Ureter (tissue), 1 donor: ENCODE measurements at places on chromosomes 3 and 15. TPM values are rescaled to one million over a fixed set of nuclear protein-coding genes. Genes with fewer than 3 reads are reported as not detected.

GRCh38 chr3:140980663-140981062, 39.0 kb downstream of the SLC25A36 start:
- no peak for DNase-seq

The COL7A1 gene
- 62.9 TPM for total RNA-seq

DNA sequence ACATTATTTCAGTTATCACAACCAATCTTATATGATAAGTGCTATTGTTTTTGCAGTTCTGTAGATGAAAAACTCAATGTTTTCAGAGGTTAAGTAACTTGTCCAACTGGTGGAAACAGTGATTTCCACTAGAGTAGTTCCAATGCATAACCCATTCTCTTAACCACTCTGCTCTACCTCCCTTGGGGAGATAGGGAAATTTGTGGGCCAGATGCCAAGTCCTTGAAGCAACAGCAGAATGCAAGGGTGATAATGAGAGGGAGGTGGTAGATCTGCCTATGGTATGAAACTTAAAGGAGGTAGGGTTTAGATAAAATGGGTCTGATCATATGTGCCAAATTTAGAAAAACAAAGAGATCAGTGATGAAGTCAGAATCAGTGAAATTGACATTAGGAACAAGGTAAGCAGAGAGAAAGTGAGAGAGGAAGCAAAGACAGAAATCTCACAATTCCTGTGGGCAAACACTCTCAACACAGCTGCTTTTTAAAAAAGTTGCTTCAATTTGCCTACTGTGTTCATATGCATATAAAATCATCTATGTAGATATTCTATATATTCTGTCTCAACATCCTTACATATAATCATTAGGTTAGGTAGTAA, 50.5 kb upstream of the UBP1 start:
- DNase-seq = no peak

DNA sequence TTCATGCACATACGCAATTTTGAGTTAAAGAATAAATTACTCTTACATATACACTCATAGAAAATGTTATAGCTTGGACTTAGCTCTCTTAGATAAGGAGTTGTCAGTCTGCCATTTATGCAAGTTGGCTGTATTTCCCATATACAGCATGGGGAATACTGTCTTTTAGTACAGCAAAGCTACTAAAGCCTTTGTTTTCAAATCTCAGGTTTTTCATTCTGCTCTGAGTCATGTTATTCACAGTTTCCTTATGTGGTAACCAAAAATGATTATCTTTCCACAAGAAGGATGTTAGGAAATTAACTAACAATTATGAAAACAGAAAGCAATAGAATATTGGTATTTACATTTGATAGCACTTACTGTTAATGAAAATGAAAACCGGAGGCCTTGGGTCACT, 4.3 kb upstream of the TIPARP start:
- no peak for DNase-seq

GRCh38 chr3:29203851-29204250, 77.0 kb upstream of the RBMS3 start:
- DNase-seq = no peak

DNA sequence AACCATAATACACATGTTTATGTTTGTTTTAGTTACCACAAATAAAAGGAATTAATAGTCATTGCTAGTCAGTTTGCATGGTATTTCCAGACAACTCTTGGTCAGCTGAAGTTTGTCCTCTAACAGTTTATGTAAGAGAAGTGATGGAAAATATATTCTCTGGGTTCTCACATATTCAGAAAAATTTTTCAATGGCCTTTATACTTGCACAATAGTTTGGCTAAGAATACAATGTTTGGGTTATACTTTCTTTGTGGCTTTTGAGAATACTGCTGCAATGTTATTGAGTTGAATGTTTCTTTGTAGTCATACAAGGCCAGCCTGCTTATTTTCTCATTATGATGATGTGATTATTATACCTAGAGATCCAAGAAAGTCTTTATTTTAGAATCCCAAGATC, 133.9 kb downstream of the RAP2B start:
- no peak for DNase-seq

- DNase-seq = no peak
Observed at GRCh38 chr15:50128266-50128665, 9.2 kb upstream of the ATP8B4 start.
